ENCODE measurements at places on chromosomes 4 and X.

GRCh38 chrX:123036401-123036800, 147.7 kb upstream of the GRIA3 start:
- no peak for DNase-seq

DNA sequence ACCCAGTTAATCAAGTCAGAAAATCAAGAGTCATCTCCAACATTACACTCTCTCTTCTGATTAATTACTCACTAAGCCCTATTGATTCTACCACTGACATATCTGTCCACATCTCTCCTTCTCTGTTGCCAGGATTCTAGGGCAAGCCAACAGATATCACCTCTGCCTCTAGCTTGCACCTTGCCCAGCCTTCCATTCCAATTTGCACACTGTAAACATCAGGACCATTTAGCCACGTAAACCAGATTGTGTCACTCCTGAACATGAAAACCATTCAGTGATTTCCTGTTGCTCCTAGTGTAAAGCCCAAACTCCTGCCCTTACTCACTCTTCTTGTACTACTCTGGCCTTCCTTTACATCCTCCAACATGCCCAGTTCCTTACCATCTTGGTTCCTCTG, 68.0 kb upstream of the PLS3 start:
- no peak for DNase-seq

DNA sequence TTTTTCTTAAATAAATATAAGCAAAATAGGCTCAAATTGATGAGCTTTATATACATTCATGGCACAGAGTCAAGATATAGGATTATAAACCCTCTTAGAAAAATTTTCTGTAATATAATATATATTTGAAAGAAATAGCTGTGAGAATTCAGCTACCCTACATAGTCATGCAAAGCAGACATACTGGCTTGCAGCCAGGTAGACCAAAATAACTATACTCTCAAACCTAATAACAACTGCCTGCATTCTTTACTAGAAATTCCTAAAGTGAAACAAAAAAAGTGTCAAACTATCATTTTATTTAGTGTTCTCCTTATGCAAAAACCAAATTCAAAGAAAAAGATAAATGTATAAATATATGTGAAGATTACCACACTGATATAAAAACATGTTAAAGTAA, 1390.2 kb downstream of the C4orf33 start:
- no peak for DNase-seq

- no peak for DNase-seq
Measured at GRCh38 chrX:2351999-2352995, 148.5 kb downstream of the DHRSX start.

- DNase-seq, result no peak
Measured at GRCh38 chrX:65601530-65602220, 65.8 kb upstream of the MSN start.

GRCh38 chrX:8749697-8750096, 17.8 kb upstream of the ANOS1 start:
- no peak for DNase-seq

- no peak for DNase-seq
Measured at GRCh38 chr4:24060932-24061331, 171.1 kb upstream of the PPARGC1A start.

GRCh38 chr4:56106180-56107147, 157.7 kb downstream of the CEP135 start:
- DNase-seq, result no peak

- DNase-seq, result no peak
Measured at GRCh38 chr4:86822136-86822535, 27.0 kb downstream of the SLC10A6 start.

DNA sequence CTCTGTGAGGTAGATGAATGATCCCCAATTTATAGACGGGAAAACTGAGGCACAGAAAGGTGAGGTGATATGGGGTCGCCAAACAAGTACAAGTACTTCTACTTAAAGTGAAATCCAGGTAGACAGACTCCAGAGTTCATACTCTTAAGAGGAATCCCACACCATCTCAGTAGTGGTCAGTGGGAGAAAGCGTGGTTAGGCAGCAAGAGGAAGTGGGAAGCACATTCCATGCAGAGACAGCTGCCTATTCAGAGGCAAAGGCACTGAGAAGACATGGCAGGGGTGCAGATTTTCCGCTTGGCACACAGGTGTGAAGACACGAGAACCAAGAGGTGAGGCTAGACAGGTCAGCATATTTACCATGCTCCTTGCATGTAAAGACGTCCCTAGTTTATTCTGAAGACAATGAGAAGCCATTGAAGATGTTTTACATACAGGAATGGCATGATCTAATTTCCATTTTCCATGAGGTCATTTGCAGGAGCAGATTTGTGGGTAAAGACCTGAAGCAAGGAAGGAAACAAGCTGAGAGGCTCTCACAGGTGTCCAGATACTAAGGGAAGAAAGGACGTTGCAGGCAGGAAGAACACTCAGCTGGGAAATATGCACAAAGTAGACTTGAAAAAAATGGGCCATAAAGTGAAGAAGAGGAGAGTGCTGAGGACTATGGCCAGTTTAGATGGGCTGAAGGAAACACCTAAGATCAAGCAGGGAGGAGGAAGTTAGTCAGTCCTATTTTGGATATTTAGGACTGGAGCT, 17.3 kb upstream of the CLNK start:
- no peak for DNase-seq

DNA sequence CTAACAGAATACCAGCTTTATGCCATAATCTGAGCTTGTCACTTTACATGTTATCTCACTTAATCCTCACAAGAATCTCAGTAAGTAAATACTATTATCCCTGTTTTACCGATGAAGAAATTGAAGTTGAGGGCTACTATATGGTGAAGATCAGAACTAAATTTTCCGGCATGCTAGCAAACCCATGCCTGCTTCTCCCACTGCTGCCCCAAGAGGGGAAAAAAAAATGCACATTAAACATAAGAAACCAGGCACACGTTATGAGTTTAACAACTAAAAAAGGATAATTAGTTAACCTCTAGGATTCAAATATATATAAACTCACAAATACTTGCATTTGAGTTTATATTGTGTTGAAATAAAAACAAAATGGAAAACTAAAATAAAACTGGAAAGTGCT, 10.8 kb downstream of the SLC10A7 start:
- no peak for DNase-seq

DNA sequence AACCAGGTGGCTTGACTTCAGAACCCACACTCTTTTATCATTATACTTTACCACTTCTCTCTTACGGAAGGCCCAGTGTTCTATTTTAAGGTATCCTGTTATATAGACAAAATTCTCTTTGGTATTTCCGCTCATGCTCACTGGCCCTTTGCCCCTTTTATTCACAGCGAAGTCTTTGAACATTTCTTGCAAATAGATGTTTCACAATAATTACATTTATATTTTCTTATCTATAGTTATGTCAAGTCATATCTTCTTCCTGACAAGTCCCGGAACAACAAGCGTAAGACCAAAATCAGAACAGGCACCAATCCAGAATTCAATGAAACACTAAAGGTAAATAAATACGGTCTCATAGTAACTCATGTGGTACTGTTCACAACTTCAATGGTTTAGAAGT, 102.0 kb downstream of the SYTL5 start:
- no peak for DNase-seq

DNA sequence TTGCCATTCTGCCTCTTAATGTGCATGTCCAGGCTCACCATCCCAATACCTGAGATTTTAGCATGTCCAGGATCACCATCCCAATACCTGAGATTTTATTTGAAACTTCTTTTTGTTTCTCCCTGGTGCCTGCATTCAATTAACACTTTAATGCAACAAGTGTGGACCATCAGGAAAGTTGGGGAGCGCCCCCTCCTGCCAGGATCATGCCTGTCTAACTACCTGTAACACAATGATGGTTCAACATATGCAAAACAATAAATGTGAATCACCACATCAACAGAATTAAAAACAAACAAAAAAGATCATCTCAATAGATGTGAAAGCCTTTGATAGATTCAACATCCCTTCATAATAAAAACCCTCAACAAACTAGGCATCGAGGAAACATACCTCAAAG, 1359.5 kb upstream of the DIAPH2 start:
- no peak for DNase-seq

GRCh38 chr4:26362745-26363439, 42.1 kb downstream of the RBPJ start:
- no peak for DNase-seq

DNA sequence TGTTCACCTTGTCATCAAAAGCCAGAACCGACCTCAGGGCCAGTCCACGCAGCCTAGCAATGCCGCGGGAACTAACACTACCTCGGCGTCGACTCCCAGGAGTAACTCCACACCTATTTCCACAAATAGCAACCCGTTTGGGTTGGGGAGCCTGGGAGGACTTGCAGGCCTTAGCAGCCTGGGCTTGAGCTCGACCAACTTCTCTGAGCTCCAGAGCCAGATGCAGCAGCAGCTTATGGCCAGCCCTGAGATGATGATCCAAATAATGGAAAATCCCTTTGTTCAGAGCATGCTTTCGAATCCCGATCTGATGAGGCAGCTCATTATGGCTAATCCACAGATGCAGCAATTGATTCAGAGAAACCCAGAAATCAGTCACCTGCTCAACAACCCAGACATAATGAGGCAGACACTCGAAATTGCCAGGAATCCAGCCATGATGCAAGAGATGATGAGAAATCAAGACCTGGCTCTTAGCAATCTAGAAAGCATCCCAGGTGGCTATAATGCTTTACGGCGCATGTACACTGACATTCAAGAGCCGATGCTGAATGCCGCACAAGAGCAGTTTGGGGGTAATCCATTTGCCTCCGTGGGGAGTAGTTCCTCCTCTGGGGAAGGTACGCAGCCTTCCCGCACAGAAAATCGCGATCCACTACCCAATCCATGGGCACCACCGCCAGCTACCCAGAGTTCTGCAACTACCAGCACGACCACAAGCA, 898 bp downstream of the UBQLN2 start:
- no peak for DNase-seq

GRCh38 chrX:123339221-123339905, 155.3 kb downstream of the GRIA3 start:
- DNase-seq, result no peak

- no peak for DNase-seq
Measured at GRCh38 chrX:77510007-77510406, 62.8 kb downstream of the FGF16 start.

- no peak for DNase-seq
Measured at GRCh38 chrX:154433605-154434004, 3.3 kb upstream of the GDI1 start.

DNA sequence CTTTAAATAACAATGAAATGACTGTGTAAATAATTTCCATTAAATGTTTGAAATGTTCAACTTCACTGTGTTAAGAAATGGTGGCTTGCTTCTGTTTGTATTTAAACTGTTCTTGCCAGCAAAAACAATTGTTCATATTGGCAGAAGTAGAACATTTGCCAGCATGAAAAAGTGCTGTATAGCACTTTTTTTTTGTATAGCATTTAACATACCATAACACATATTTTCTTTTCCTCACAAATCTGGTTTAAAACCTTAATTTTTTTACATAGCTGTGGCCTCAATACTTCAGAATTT, 94.1 kb downstream of the COX18 start:
- DNase-seq, result no peak

- DNase-seq, result no peak
Measured at GRCh38 chr4:60729194-60729593, 470.9 kb upstream of the ADGRL3 start.

DNA sequence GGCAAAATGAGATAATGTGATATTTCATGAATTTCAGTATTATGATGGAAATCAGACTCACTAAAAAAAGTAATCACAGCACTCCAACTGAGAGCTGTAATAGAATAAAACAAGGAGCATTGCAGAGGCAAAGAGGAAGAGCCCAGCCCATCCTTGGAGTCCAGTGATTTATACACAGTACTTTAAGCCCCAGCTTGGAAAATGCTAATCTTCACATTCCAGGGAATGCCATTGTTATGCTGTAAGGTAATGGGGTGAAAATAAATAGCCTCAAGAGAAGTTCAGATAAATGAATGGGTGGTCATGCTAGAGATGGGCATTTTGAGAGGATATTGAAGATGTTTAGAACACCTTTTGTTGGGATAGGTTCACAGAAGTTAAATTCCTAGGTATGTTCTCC, 190.3 kb upstream of the TAPT1 start:
- DNase-seq, result no peak

DNA sequence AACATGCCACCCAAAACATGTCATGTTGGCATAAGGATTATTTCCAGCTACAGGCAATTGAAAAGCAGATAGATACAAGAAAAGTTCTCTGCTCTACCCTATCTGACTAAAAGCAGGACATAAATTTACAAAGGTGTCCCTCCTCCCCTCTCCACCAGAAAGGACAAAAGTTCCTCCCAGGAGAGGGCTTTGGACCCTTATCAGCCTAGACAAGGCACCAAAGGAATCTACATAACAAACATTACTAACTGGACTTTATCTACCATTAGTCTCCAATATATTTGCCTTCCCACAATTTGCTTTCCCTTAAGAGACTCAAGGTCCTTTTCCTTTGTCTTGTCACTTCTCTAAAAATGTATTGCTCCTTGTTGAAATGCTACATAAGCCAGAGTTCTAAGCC, 55.6 kb downstream of the ADGRA3 start:
- DNase-seq, result no peak

DNA sequence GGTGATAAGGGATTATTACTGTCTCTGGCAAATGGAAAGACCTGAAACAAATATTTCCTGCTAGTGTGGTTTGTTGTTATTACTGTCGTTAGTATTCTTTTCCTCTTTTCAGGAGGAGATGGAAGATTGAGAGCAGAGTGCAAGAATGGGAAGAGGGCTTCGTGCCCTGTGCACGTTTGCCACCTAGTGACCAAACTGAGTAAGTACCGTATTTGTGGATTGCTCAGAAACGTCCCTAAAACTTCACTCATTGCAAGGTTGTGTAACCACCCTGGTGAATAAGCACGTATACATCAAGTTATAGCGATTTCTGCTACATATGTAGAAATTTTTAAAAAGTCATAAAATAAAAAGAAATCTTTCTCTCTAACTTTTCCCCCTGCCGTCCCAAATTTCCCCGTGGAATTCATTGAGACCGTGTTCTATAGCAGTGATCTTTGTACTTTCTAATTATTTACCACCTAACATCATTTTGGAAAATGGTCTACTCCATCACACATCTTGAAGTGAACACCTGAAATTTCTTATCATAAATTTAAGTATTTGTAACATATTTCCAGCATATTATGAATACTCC, 24.3 kb downstream of the LINC00632 start:
- peak; percentile 5 for DNase-seq

GRCh38 chr4:16897991-16898827, at the start of gene LDB2:
Gene LDB2 (minus strand): TSS chr4:16898645.
- no peak for DNase-seq

GRCh38 chr4:113457886-113458285, 303.7 kb downstream of the CAMK2D start:
- DNase-seq, result no peak

DNA sequence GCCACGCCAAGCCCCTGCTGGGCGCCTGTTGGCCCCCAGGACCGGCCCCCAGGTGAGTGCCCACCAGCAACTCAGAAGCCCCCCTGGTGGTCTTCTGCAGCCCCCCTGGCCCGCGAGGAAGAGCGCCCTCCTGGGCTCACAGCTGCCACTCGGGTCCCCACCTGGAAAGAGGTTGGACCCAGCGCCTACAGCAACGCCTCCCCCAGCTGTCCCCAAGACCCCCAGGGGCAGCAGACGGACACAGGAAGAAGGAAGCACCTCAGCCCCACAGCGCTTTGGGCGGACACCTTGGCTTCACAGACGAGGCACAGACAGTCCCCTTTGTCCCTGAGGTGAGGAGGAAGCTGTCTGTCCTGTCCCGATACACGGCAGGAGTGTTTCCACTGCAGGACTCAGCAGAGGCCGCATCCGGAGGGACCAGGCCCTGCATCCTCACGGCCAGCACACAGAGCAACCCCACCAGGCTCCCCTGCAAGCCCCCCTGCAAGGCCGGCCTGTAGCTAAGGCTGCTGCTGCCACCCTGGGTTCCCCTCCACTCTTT, 115.6 kb upstream of the NKX1-1 start:
- no peak for DNase-seq

Data from HuH-7.5 (cell line).